Heart right ventricle (tissue), 16 donors: ENCODE measurements at places on chromosomes 3 and 15. TPM values are rescaled to one million over a fixed set of nuclear protein-coding genes. Genes with fewer than 3 reads are reported as not detected.

- no peak for DNase-seq
Measured at GRCh38 chr3:31379598-31379997, 153.1 kb upstream of the STT3B start.

GRCh38 chr3:13710251-13710650 is 161.3 kb downstream of the FBLN2 start:
- no peak for DNase-seq

- no peak for DNase-seq
Measured at GRCh38 chr15:29131840-29132420, 137.7 kb downstream of the NSMCE3 start.

GRCh38 chr3:117647435-117647834 is 937.9 kb downstream of the TUSC7 start:
- no peak for DNase-seq

- DNase-seq: no peak
Measured at GRCh38 chr3:131421957-131422498, 40.5 kb downstream of the NUDT16 start.

- DNase-seq: no peak
Measured at GRCh38 chr15:70505411-70505919, 257.9 kb downstream of the UACA start.

Gene AHSG
- polyA plus RNA-seq: not detected

DNA sequence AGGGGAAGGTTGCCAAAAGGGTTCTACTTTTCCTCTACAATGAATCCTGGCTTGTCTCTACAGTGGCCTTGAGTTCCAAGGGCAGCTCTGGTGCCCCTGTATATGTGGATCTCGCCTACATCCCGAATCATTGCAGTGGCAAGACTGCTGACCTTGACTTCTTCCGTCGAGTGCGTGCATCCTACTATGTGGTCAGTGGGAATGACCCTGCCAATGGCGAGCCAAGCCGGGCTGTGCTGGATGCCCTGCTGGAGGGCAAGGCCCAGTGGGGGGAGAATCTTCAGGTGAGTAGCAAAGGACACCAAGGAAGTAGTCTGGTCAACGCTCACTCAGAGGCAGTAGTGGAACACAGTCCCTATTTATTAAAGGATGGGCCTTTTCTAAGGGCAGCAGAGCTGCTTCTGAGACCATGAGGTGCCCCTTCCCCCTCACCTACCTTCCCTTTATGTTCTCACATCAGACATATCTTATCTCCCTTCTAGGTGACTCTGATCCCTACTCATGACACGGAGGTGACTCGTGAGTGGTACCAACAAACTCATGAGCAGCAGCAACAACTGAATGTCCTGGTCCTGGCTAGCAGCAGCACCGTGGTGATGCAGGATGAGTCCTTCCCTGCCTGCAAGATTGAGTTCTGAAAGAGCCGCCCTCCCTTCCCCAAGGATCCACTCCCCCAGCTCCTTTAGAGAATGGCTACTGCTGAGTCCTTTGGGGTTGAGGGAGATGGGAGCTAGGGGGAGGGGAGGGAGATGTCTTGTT is 12.4 kb downstream of the MAP1A start:
- DNase-seq: no peak

Gene TIGIT
- 0.14 TPM for polyA plus RNA-seq
